ENCODE measurements at places on chromosomes 4 and X. TPM values are rescaled to one million over a fixed set of nuclear protein-coding genes. Genes with fewer than 3 reads are reported as not detected.

IL2 gene
- total RNA-seq: not detected

PRIMPOL gene
- total RNA-seq: 8.1 TPM

VMA21 gene
- 27.4 TPM for total RNA-seq

NPNT gene
- total RNA-seq: 0.29 TPM

CLDN2 gene
- total RNA-seq: 8.3 TPM

MAGT1 gene
- total RNA-seq: 49.0 TPM

CPZ gene
- total RNA-seq: not detected

USP17L15 gene
- not detected for total RNA-seq

MID1 gene
- 39.0 TPM for total RNA-seq

BRCC3 gene
- 23.4 TPM for total RNA-seq

SCD5 gene
- 7.4 TPM for total RNA-seq

ADGRG4 gene
- not detected for total RNA-seq

GAR1 gene
- 43.3 TPM for total RNA-seq

PARM1 gene
- 0.40 TPM for total RNA-seq

CPLX1 gene
- 0.44 TPM for total RNA-seq

SYTL5 gene
- 0.38 TPM for total RNA-seq

FOXR2 gene
- total RNA-seq: not detected

DMRTC1 gene
- not detected for total RNA-seq

CFAP47 gene
- not detected for total RNA-seq

DKK2 gene
- total RNA-seq: not detected

SPARCL1 gene
- total RNA-seq: not detected

MAOB gene
- 0.25 TPM for total RNA-seq

SPANXA2 gene
- 0.40 TPM for total RNA-seq

SMIM31 gene
- not detected for total RNA-seq

TIGD4 gene
- 0.17 TPM for total RNA-seq

F11 gene
- not detected for total RNA-seq

HTR2C gene
- total RNA-seq: not detected

LONRF3 gene
- total RNA-seq: 2.8 TPM

MYOZ2 gene
- not detected for total RNA-seq

TAF7L gene
- total RNA-seq: 0.10 TPM

Measured in A549 treated with GW870086 at 1 μM for 4 hours (cell line).